ENCODE measurements at places on chromosomes 6 and 20.
A peak's percentile ranks its signal among the peaks of the same experiment; 100 is the strongest.

- H3K4me1 ChIP-seq = no peaks in the 10 kb centered on the region
- H3K27ac ChIP-seq = no peak overlapping the region
- no peaks in the 10 kb centered on the region for H3K27me3 ChIP-seq
- DNase-seq = no peak
- H3K36me3 ChIP-seq = no peaks in the 10 kb centered on the region
- H3K4me3 ChIP-seq = no peak overlapping the region
These were observed 218.3 kb upstream of the PRDM1 start for GRCh38 chr6:105867821-105868220.

- H3K36me3 ChIP-seq = no peaks in the 10 kb centered on the region
- H3K27ac ChIP-seq = peak overlapping the region; percentile 87
- H3K4me3 ChIP-seq = peak overlapping the region; percentile 82
These were observed 1.9 kb downstream of the DDR1 start for GRCh38 chr6:30885999-30886896.

- H3K4me3 ChIP-seq = no peak overlapping the region
- no peaks in the 10 kb centered on the region for H3K27me3 ChIP-seq
- DNase-seq = no peak
- H3K4me1 ChIP-seq = no peaks in the 10 kb centered on the region
- H3K27ac ChIP-seq = no peak overlapping the region
These were observed 1012.7 kb downstream of the EYS start for GRCh38 chr6:64694356-64694755.

GRCh38 chr6:84976526-84977362 is 212.3 kb upstream of the TBX18 start:
- H3K27ac ChIP-seq = no peak overlapping the region
- no peak overlapping the region for H3K4me3 ChIP-seq
- no peak for DNase-seq
- no peaks in the 10 kb centered on the region for H3K36me3 ChIP-seq

DNA sequence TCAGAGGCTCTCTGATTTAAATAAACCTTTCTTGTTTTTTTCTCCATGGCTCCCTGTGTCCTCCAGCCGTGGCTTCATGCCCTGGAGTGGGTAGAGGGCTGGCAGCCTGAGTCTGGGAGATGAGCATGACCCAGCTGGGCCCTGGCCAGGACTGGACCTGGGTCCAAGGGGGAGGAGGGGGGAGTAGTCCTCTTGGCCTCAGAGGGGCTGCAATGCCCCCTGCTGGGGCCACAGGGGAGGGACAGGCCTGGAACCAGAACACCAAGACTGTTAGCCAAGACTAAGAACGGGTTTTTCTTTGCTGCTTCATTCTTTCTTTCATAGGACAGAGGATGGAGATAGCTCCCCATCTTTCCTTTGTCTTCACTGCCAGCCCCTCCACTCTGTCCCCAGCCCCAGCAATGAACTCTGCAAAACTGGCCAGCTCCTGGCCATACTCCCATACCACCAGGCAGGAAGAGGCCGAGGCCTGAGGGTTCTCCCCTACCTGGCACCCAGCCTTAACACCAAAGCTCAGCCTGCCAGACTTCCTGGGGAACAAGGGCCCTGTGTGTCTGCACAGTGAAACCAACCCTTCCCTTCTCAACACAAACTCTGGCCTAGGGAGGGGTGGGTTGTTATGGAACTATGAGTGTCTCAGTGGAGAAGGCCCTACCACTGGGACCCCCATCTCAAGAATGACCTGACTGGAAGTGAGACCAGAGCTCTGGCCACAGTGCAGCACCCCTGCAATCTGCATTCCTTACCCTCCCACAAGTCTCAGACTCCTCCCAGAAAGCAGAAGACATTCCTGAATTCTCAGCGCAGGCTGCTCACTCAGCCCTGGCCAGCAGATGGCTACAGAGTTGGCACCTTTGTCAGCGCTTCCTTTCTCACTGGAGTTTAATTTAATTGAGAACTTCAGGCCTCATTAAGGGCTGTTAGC is 11.0 kb downstream of the SLC29A1 start:
- no peaks in the 10 kb centered on the region for H3K27me3 ChIP-seq
- H3K4me1 ChIP-seq = peaks cover 10% of the 10 kb centered on the region
- H3K36me3 ChIP-seq = no peaks in the 10 kb centered on the region
- H3K27ac ChIP-seq = peak overlapping the region; percentile 48
- DNase-seq = peak; percentile 84

DNA sequence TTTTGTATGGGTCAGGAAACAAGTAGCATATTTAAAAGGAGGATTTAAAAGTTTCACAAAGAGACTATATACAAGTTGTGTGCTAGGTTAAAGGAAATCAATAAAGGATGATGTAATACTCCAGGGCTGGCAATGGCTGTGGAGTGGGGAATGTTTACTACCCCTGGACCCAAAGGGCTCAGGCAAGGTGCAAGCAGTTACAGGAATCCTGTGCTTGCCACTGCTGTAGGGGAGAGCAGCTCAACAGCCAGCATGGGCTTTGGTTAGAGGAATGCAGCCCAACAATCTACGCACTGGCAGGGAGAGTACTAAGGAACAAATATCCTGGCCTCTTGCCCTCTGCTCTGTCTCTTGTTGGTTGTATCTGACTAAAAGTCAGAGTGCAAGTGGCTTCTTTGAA is 1642.2 kb downstream of the KHDRBS2 start:
- H3K4me1 ChIP-seq = no peaks in the 10 kb centered on the region
- H3K27ac ChIP-seq = no peak overlapping the region
- H3K36me3 ChIP-seq = no peaks in the 10 kb centered on the region
- no peaks in the 10 kb centered on the region for H3K27me3 ChIP-seq

DNA sequence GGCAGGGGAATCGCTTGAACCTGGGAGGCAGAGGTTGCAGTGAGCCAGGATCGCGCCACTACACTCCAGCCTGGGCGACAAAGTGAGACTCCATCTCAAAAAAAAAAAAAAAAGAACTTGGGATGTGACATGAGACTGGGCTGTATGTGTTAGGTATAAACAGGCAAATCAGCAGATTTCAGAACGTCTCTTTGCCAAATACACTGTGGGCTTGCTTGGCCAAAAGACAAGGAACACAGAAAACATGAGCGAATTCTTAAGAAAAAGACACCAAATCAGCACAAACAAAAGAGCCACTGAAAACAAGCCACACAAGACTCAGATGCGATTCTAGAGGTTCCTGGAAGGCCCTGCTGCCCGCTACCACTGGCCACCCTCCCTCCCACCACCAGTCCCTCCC is 12.5 kb downstream of the ETV7 start:
- H3K4me1 ChIP-seq = peaks cover 6% of the 10 kb centered on the region
- H3K27ac ChIP-seq = peak overlapping the region; percentile 38
- no peaks in the 10 kb centered on the region for H3K27me3 ChIP-seq
- DNase-seq = no peak
- no peaks in the 10 kb centered on the region for H3K36me3 ChIP-seq

- no peak for DNase-seq
- no peaks in the 10 kb centered on the region for H3K27me3 ChIP-seq
- H3K36me3 ChIP-seq = no peaks in the 10 kb centered on the region
- H3K4me3 ChIP-seq = no peak overlapping the region
- peak overlapping the region; percentile 89 for H3K27ac ChIP-seq
These were observed 26.1 kb downstream of the MANBAL start for GRCh38 chr20:37315452-37316110.

DNA sequence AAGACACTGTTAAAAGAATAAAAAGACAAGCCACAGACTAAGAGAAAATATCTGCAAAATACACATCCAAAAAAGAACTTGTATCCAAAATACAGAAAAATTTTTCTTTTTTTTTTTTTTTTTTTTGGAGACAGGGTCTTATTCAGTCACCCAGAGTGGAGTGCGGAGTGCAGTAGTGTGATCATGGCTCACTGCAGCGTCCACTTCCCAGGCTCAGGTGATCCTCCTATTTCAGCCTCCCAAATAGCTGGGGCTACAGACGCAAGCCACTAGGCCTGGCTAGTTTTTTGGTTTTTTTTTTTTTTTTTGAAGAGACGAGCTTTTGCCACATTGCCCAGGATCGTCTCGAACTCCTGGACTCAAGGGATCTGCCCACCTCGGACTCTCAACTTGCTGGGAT is 3.1 kb downstream of the ZUP1 start:
- H3K4me3 ChIP-seq = no peak overlapping the region
- H3K27me3 ChIP-seq = no peaks in the 10 kb centered on the region
- no peaks in the 10 kb centered on the region for H3K4me1 ChIP-seq
- H3K36me3 ChIP-seq = no peaks in the 10 kb centered on the region
- DNase-seq = no peak
- no peak overlapping the region for H3K27ac ChIP-seq

GRCh38 chr6:149895833-149896271 is 2.1 kb downstream of the RAET1E start:
- H3K4me3 ChIP-seq = no peak overlapping the region
- no peaks in the 10 kb centered on the region for H3K36me3 ChIP-seq
- DNase-seq = peak; percentile 35

DNA sequence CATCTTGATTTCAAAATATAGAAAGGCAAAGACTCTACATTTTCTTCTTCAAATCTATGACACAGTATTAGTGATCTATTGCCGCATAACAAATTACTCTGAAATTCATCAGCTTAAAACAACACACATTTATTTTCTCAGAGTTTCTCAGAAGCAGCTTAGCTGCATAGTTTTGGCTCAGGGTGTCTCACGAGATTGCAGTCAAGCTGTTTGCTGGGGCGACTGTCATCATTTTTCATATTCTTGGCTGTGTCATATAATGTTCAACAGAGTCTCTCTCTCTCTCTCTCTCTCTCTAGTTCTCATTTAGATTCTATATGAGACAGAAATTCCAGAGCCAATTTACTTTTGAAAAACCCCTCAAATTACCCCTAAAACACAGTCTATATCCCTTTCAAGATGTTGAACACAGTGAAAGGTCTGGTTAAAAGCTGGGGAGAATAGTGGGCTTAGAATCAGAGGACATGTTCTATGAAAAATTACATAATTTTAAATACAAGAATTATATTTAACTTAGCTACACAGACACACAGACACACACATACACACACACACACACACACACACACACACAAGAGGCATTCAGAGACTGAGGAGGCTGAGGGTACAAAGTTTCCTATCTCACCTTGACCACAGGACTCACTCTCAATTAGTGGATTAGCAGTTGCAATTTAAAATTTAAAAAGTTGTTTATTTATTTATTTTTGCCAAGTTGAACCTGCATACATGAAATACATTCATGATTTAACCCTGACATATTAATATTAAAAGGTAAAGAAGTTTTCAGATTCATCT is 86.7 kb downstream of the MKKS start:
- H3K27ac ChIP-seq = no peak overlapping the region
- no peak for DNase-seq
- no peaks in the 10 kb centered on the region for H3K27me3 ChIP-seq
- H3K4me1 ChIP-seq = no peaks in the 10 kb centered on the region

- no peaks in the 10 kb centered on the region for H3K27me3 ChIP-seq
- no peak for DNase-seq
- H3K27ac ChIP-seq = no peak overlapping the region
These were observed 33.9 kb downstream of the MBOAT1 start for GRCh38 chr6:20178327-20178726.
